Fibroblast of upper back skin (primary cell): ENCODE measurements at places on chromosomes 5 and 9.

DNA sequence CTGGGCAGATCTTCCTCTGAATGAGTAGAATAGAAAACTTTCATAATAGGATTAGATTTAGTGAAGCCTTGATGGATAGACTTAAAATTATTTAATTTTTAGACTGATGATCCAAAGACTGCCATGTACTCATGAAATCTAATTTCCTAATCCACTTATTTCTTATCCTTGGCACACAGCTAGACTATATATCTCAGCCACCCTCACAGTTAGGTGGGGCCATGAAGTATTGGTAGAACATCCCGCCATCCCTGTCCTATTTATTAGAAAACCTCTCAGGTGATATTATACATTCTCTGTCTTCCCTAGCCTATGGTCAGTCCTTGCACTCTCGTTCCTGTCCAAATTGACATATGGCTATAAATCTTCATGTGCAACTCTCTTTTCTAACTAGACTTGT is 110.9 kb downstream of the FAM170A start:
- DNase-seq = no peak

DNA sequence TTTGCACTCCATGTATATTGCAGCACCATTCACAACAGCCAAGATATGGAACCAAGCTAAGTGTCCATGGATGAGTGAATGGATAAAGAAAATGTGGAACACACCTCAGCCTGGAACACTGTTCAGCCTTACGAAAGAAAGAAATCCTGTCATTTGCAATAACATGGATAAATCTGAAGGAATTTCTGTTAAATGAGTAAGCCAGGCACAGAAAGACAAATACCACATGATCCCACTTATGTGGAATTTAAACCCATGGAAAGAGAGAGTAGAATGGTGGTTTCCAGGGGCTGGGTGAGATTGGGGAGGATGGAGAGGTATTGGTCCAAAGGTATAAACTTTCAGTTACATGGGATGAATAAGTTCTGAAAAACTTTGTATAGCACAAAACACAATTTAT is 228.9 kb upstream of the CD180 start:
- peak; percentile 63 for DNase-seq

GRCh38 chr9:4519604-4520003 is 29.3 kb downstream of the SLC1A1 start:
- no peak for DNase-seq

DNA sequence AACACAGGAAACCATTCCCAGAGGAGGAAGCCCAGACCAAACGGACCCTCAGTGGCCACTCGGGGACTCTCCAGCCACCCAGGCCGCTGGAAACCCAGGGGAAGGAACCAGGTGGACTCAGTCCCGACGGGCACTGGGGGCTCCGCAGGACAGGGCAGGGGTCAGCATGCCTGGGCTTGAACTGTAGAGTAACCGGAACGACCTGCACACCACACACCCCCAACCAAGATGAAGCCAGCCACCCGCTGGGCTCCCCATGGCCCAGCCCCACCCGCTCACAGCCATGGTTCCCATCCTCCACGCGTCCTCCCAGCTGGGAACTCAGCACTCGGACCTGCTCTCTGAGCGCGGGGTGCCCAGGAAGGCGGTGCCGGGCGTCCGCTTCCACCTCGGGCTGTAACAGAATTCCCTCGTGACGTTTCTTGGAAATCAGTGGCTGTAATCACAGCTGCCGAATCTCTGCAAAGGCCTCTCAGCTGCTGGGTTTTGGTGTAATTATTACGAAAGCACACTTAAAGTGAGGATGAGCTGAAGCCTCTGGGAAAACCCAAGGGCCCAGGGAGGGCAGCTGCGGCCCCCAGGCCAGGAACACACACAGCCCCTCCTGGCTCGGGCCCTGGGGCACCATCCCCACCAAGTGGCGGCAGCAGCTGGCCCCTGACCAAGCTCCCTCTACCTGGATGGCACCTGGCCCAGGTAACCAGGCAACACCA is 13.8 kb downstream of the NACC2 start:
- no peak for DNase-seq

- DNase-seq = no peak
Observed at GRCh38 chr5:100584889-100585288, 49.7 kb downstream of the FAM174A start.

DNA sequence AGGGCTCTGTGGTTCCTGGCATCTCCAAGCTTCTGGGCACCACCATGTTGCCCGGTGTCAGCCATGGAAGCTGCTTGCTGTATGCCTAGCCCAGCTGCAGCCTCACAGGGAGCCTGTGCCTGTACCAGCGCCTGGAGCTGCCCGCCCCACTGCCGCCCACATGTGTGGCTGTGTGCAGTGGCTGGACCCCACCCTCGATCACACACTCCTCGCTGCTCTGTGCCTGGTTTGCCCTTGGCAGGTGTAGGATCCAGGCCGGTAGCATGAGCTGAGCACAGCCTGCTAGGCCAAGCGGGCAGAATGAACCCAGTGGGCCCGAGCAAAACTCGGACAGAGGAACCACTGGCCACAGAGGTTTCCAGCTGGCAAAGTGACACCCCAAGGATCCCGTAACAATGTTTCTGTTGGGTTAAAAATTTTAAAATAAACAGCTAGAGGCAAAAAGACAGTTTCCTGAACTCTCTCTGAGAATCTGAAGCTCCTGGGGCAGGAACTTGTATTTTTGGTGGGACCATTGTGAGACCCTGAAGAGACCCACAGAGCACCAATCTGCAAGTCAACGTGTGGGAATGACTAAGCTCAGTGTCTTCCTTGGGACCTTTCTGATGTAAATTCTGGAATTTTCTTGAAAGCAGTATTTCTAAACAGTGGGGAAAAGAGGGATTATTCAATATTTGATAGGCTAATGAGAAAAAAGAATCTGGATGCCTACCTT is 73.1 kb upstream of the CCDC112 start:
- no peak for DNase-seq

- no peak for DNase-seq
Observed at GRCh38 chr5:89178541-89178940, 295.6 kb upstream of the MEF2C start.

GRCh38 chr9:25513509-25514033 is 164.7 kb downstream of the TUSC1 start:
- no peak for DNase-seq

DNA sequence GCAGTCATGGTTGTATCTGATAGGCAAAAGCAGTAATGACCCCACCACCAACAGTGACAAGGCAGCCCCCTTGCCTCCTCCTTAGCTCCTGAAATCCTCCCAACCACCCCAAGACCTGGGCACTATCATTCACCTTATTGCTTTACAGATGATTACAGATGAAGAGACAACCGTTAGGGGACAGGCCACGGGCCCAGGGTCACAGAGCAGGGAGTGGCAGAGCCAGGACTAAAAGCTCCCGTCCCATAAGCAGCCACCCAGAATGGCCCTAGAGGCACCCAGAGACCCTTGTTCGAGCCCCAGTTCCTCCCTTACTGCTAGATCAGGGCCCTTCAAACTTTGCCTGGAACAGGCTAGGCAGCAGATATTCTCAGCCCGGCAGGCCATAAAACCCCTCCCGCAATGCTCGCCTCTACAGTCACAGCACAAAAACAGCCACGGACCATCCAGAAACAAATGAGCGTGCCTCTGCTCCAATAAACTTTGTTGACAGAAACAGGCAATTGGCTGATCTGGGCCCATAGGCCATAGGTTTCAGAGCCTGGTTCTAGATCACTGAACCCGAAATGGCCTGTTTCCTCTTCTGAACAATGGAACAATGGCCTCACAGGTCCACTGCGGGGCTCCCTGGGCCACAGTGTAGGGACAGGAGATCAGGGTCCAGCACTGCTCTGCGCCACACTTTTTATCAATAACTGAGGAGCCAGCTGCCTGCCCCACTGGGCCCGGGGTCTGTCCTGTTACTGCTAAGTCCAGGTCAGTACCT is 67.0 kb downstream of the LRSAM1 start:
- no peak for DNase-seq

DNA sequence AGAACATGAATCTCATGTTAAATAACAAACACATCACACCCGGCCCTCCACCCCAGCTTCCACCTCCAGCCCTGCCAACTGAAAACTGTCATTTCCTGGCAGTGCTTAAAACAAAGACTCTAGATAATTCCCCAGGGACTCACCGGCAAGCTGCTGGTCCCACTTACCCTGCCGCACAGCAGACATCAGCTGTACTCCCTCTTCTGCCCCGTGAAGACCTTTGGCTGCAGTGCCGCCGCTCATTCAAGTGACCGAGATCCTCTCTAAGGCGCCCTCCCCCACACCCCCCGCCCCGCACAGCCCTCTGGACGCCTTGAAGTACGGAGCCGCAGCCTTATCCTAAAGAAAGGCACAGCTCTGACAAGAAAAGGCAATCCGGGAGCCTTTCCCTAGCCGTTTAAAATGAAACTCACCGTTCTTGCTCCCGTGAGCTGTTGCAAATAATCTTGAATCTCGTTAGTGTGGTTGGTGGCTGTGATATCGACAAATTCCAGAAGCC is 434 bp downstream of the GLRX start:
- DNase-seq = peak; percentile 37
